ENCODE measurements at places on chromosomes 3 and 15.
A peak's percentile ranks its signal among the peaks of the same experiment; 100 is the strongest.

GRCh38 chr15:44075535-44075934 is 119.5 kb downstream of the FRMD5 start:
- DNase-seq, result no peak

GRCh38 chr3:173789530-173790162 is 392.1 kb downstream of the NLGN1 start:
- no peak for DNase-seq

DNA sequence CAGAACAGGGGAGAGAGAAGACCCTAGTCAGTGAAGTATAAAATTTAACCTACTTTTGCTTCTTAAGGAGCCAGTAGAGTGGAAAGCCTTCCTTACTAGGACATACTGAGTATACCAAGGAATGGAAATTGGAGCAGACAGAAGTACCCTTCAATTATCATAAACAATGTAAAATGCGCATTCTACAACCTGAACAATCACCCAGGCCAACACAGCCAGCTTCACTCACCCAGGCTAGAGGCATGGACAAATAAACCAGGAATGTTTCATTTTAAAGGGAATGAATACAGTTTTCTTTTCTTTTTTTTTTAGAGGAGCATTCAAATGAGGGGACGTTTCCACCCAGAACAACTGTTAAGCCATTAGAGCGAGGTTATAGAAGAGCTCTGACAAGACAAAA is 41.9 kb upstream of the PLXND1 start:
- DNase-seq, result no peak

- DNase-seq, result no peak
These were observed 15.4 kb downstream of the PLSCR1 start for GRCh38 chr3:146529021-146529420.

- no peak for DNase-seq
These were observed 30.5 kb upstream of the CCNL1 start for GRCh38 chr3:157190380-157190872.

- no peak for DNase-seq
These were observed 6.7 kb upstream of the CCR1 start for GRCh38 chr3:46214751-46215352.

- DNase-seq, result peak; percentile 70
These were observed at the start of gene FRMD5 for GRCh38 chr15:44195151-44195740. TSS of gene FRMD5 (minus strand) at chr15:44195271.

- no peak for DNase-seq
These were observed 13.4 kb downstream of the ADAM10 start for GRCh38 chr15:58736018-58736643.

GRCh38 chr3:112651071-112651470 is 10.1 kb upstream of the CCDC80 start:
- DNase-seq, result no peak

DNA sequence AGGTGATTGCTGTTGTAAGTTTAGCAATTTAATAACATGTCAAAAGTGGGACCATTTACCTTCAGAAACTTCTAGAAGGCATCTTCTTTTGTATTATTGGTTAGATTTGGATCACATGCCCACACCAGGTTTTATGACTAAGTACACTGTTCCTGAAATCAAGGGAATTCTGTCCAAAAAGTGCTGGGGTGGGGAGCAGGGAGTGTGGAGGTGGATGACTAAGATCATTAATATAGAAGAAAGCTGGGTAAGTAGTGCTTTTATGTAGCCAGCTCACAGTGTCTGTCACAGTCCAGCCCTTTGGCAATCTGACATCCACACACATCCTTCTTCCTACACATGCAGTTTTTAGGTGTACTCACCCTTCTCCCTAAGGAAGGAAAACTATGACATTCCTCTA is 120.0 kb downstream of the TMCO5A start:
- DNase-seq, result no peak

GRCh38 chr3:172176061-172176770 is 136.8 kb downstream of the FNDC3B start:
- no peak for DNase-seq

- DNase-seq, result no peak
These were observed 183.2 kb upstream of the NR2E3 start for GRCh38 chr15:71627188-71627587.

DNA sequence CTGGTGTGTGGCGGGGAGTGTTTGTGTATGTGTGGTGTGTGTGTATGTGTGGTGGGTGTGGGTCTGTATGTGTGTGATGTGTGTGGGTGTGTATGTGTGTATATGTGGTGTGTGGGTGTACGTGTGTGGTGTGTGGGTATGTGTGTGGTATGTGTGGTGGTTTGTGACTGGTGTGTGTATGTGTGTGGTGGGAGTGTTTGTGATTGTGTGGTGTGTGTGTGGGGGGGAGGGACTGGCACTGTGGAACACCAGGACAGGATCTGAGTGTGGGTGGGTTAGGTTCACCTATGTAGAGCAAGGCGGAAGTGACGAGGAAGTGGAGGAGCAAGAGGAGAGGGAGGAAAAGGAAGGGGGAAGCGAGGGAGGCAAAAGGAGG is 510.8 kb downstream of the SHQ1 start:
- DNase-seq, result no peak

DNA sequence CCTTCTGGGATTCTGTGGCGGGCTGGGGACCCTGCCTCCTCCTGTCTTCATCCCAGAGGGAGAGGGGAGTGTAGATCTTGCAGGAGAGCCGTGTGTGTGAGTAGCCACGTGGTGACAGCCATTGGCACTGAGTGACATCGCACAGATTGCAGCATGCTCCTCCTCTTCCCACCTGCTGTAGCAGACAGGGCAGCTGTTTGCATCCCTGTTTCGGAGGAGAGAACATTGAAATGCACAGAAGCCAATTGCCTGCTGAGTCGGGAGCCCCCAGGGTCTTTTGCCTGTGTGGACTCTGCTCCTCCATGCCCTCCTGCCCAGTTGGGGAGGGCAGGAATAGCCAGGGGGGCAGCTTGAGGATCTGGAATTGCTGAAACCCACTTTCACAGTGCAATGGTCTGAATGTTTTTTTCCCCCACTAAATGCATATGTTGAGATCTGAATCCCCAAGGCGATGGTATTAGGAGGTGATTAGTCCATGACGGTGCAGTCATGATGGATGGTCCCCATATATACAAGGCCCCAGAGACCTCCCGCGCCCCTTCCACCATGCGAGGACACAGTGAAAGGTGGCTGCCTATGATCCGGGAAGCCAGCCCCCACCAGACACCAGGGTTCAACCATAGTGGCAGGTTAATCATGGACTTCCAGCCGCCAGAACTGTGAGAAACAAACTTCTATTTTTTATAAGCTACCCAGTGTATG is 66.8 kb downstream of the CHRNA7 start:
- no peak for DNase-seq

DNA sequence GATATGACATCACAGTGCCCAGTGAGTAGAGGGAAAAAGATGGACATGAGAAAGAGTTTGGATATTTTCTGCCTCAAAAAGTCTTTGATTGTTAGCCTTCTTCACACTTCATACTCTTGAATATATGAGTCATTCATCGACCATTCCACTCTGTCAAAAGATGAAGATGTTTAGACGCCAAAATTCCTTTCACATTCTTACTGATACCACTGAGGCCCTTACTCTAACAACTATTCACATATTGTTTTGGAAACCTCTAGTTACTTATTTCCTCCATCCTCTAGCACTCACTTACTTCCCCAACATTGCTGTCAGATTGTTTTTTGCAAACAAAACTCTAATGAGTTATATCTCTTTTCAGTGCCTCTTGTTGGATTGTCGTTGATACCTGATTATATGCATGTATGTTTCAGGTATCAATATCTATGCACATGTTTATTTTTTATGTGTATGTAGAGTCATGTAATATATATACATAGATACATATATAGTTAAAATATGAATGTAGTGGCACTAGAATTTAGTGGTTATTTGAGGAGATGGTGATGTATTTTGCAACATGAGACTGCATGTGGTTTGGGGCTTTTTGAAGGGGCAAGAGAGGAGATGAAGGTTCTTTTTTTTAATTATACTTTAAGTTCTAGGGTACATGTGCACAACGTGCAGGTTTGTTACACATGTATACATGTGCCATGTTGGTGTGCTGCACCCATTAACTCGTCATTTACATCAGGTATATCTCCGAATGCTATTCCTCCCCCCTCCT is 40.0 kb upstream of the OR5H6 start:
- DNase-seq, result no peak

- no peak for DNase-seq
These were observed 34.8 kb downstream of the ATG7 start for GRCh38 chr3:11306817-11307589.

DNA sequence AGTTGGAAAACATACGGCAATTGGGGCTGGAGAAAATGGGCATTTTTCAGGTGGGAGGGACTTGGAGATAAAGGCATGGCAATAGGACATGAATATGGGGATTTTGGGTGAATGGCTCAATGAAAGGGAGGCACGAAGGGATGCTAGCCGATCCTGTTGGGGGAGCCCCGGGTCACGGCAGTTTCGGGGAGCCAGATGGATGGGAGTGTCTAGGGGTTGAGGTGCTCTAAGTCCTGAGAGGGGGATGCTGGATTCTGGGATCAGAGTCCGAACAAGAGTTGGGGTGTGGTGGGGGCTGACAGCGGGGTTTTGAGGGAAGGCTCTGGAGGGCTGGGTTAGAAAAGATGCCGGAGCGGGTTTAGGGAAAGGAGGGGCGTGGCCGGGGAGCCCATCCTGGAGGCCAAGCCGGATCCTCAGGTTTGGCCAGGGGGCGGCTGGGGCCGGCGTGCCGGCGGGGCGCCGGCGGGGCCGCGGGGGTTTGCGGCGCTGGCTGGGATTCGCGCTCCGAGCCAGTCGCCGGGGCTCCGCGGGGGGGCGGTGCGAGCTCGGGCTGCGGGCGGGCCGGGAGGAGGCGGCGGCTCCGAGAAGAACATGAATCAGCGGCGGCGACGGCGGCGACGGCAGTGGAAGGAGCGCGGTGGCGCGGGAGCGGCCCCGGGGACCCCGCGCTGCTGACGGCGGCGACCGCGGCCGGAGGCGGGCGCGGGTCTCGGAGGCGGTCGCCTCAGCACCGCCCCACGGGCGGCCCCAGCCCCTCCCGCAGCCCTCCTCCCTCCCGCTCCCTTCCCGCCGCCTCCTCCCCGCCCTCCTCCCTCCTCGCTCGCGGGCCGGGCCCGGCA is at the start of gene TYRO3:
Gene TYRO3, plus strand, starts transcription at position 813 of the 839 bp plus-strand sequence. CDS start 46 bp downstream, outside the sequence.
- DNase-seq, result peak; percentile 29

DNA sequence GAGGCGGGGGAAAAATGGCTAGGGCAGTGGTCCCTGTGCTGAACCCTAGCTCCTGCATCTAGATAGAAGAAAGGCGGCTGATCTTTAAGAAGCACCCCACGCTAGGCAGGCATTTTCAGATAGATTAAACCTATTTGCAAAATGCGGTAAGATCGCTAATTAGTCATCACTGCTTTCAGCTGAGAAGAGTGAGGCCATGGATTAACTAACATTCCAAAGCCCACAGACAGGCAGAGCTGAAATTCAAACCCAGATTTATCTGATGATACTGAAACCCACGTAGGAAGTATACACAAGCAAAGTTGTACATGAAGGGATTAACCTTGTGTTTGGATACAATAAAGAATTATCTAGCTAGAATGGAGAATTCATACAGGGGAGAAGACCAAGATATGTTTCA is 4.8 kb downstream of the ADPGK start:
- DNase-seq, result no peak

- no peak for DNase-seq
These were observed 246.1 kb downstream of the ADAMTS17 start for GRCh38 chr15:100095541-100096247.

DNA sequence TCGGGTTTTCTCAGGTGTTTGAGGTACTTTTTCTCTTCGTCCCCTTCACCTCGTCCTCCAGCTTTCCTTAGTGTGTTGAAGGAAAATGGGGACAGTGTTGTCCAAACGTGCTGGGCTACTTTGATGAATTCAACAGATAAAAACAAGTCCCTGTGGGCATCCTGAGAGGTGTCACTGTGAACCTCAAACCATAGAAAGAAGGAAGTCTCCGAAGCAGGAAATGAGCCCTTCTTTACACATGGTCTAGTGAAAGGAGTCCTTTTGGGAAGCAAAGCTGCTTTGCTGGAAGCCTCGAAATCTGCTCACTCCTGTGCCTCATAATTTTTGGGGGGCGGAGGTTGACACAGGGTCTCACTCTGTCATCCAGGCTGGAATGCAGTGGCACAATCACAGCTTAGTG is 10.6 kb downstream of the IL17RB start:
- DNase-seq, result no peak

DNA sequence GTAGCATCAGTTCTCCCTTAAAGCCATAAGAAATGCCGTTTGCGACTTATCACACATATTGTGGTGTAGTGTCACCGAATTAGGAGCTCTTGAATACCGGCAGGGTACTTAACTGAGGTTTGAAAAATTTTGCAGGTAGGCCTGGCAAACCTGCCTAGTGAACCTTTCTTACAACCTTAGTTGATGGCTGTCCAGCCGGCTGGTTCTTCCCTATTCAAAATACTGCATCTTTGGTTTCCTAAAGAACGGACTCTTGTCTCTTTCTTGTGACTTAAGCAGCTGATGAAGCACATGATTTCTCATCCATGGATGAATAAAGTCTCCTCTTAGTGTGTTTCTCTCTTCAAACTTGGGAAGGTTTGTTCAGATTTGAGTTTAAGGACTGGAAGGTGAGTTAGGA is 1.5 kb downstream of the RAB7A start:
- DNase-seq, result no peak

- DNase-seq, result no peak
These were observed 35.2 kb downstream of the SRPRB start for GRCh38 chr3:133840767-133841166.

GRCh38 chr3:80655216-80655615 is 887.4 kb upstream of the ROBO1 start:
- DNase-seq, result no peak

- DNase-seq, result peak; percentile 42
These were observed 386 bp downstream of the SQOR start for GRCh38 chr15:45635191-45635638.

- DNase-seq, result no peak
These were observed 270.0 kb upstream of the PROK2 start for GRCh38 chr3:72054976-72055375.

DNA sequence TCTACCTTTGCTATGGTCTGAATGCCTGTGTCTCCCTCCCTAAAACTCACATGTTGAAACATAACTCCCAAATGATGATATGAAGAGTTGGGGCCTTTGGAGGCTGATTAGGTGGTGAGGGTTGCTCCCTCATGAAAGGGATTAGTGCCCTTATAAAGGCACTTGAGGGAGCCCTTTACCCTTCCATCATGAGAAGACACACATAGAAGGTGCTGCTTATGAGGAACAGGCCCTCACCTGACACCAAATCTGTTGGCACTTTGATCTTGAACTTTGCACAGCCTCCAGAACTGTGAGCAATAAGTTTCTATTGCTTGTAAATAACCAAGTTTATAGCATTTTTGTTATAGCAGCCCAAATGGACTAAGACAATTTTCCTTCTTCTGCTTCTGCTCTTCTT is 76.2 kb upstream of the ADAMTS9 start:
- no peak for DNase-seq

- no peak for DNase-seq
These were observed 110.6 kb downstream of the ETFA start for GRCh38 chr15:76200641-76201105.

DNA sequence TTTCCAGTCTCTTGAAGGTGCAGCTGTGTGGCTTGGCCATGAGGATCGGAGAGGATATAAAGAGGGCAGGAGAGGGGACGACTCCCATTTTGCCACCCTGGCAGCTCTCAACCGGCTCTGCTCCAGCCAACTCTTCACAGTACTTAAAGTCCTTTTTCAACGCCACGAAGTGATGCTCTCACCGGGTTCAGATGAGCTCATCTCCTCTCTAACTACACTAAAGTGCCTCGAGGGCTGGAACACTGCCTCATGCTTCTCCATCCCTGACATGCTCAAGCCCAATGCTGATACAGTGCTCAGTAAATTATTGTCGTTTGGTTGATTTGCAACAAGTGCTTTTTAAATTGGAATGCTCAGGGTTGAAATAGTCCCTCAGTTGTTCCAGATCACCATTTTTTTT is 97.8 kb downstream of the GTPBP8 start:
- no peak for DNase-seq
